NCI-H1436 treated with DMSO at 0.1 percent for 48 hours (cell line): ENCODE measurements at places on chromosomes 11 and 22.

GRCh38 chr11:73239571-73240189 lies 21.6 kb downstream of the P2RY2 start:
- DNase-seq = no peak

DNA sequence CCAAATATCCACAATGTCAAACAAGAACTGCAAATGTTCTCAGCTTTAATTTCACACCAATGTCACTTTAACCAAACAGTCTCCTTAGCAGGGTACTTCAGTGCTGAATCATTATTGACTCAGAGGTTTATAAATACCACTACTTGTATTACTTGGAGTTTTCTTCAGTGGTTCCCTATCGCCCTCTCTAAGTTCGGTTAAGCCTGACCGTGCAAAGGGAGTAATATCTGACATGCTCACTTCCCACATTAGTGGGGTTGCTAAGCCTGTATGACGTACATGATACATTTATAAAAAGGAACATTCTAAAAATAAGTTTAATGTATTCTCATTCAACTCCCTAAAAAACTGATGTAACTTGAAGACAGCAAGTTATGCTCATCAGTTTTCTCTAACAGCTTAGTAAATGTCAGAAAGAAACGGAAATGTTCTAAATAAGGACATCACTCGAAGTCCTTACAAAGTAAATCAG lies 93.1 kb upstream of the ZC3H12C start:
- DNase-seq = no peak

GRCh38 chr11:123393312-123393927 lies 36.6 kb upstream of the GRAMD1B start:
- DNase-seq = no peak

DNA sequence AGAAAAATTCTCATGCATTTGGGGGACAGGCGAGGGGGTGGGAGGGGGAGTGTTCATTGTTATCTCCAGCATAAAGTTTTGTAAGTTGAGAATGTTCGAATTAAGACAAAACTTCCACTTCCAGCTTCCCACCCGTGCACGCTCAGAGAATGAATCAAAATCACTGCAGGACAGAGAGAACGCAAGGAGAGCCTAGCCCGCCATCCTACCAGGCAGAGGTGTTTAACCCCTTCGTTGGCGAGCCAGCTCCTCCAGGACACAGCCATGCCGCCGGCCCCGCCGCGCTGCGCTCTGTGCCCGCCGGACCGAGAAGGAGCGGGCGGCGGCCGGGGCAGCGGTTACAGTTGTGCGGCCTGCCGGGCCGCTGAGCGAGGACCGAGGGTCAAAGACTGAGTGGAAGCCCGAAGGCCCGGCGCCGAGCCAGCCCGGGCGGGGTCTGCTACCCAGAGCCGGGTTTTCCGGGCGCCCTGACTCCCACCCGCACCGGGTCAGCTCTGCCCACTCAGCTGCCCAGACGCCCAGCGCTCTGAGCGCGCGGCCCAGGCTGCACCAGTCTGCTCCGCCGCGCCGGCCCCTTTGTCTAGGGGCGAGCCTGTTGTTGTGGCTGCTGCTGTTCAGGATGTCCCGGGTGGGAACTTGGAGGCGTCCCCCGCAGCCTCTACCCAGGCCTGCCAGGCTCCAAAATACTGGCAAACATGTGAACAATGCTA lies at the start of gene NOX4:
Gene NOX4 (minus strand): TSS at position 395 of the 710 bp plus-strand sequence. CDS start 129 bp downstream, at position 266.
- no peak for DNase-seq

- no peak for DNase-seq
Observed at GRCh38 chr22:50022171-50022819, 9.7 kb upstream of the IL17REL start.

GRCh38 chr11:27839226-27839913 lies 139.1 kb upstream of the BDNF start:
- DNase-seq = no peak

- no peak for DNase-seq
Observed at GRCh38 chr11:29432719-29433325, 584.0 kb downstream of the KCNA4 start.

- no peak for DNase-seq
Observed at GRCh38 chr22:38135133-38135706, 24.7 kb upstream of the BAIAP2L2 start.

GRCh38 chr11:71341596-71341995 lies 89.2 kb upstream of the SHANK2 start:
- DNase-seq = no peak
